ENCODE measurements at places on chromosomes 11 and 22. TPM values are rescaled to one million over a fixed set of nuclear protein-coding genes. Genes with fewer than 3 reads are reported as not detected.

ROM1 gene
- 5.4 TPM for total RNA-seq

CPT1B gene
- total RNA-seq, result 7.5 TPM

KCNE3 gene
- 1.1 TPM for total RNA-seq

POLR2F gene
- total RNA-seq, result 46.6 TPM

APOBEC3C gene
- total RNA-seq, result 3.9 TPM

All from dermis blood vessel endothelial cell (primary cell).